ENCODE measurements at places on chromosomes 13 and 19.

DNA sequence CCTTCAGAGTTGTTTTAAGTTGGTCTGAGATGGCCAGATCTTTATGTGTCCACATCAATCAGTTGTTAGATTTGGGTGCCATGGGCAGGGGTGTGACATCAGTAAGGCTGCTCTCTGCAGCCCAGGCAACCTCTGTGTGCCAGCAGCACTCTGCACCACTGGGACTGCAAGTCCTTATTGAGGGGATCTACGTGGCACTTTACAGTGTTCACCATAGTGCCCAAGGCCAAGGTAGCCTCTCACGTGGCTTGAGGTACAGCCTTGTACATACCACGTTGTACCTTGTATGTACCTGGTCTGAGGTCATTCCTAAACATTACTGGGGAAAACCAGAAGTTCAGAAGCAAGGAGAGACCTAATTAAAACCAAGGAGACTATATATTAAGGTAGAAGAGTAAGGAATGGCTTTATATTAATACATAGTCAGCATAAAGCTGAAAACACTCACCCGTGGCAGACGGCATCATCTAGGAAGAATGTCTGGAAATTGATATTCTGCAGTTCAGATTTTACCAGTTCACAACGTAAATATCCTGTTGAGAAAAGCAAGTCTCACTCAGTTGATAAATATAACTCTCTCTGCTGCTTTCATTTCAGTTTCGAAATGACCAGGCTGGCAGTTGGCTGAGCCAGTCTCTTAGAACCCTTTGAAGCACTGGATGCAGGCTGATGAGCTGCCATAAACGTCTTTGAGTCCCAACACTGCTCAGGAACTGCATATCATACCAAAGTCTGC is 128.8 kb downstream of the ZDHHC20 start:
- no peak for DNase-seq

- no peak for DNase-seq
Measured at GRCh38 chr19:8611391-8611876, 919 bp upstream of the ADAMTS10 start.

- no peak for DNase-seq
Measured at GRCh38 chr13:98544104-98544710, 32.7 kb downstream of the STK24 start.

DNA sequence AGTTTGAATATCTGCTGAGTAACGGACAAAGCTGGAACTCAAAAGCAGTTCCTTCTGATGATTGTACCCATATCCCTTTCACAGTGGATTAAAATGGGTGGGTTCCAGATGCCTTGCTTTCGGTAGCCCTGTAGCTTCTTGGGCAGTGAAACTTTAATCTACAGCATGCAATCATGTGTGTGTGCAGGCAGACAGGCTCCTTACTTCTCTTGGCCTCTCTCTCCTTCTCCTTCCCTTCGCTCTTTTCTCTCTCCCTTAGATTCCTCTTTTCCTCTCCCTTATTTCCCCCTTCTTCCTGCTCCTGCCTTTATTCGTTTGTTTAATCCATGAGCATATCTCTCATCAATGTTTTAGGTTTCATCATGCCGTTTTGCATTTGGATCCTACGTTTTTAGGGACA is 8.1 kb downstream of the DGKH start:
- no peak for DNase-seq

GRCh38 chr19:6667114-6667627 is 2.8 kb downstream of the TNFSF14 start:
- no peak for DNase-seq

GRCh38 chr13:47829690-47830089 is 171.4 kb downstream of the SUCLA2 start:
- no peak for DNase-seq

DNA sequence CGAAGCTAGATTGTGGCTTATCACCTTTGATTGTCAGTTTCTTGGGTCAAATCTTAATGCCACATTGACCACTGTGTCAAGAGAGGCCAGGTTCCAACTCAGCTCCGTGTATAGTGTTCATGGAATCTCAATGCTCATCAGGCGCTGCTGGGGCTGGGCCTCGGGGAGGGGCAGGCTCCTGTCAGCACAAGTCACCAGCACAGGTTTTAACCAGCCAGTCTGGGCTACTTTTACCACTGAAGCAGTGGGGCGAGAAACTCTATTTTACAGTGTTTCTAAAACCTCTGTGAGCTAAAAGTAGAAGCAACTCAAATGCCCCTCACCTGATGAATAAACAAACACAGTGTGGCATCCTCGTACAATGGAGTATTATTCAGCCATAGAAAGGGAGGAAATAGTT is 118.7 kb upstream of the GJB6 start:
- DNase-seq, result no peak

GRCh38 chr19:29563486-29564101 is 37.8 kb downstream of the VSTM2B start:
- DNase-seq, result no peak

GRCh38 chr19:54682306-54682856 is 19.6 kb downstream of the LILRB4 start:
- DNase-seq, result no peak

DNA sequence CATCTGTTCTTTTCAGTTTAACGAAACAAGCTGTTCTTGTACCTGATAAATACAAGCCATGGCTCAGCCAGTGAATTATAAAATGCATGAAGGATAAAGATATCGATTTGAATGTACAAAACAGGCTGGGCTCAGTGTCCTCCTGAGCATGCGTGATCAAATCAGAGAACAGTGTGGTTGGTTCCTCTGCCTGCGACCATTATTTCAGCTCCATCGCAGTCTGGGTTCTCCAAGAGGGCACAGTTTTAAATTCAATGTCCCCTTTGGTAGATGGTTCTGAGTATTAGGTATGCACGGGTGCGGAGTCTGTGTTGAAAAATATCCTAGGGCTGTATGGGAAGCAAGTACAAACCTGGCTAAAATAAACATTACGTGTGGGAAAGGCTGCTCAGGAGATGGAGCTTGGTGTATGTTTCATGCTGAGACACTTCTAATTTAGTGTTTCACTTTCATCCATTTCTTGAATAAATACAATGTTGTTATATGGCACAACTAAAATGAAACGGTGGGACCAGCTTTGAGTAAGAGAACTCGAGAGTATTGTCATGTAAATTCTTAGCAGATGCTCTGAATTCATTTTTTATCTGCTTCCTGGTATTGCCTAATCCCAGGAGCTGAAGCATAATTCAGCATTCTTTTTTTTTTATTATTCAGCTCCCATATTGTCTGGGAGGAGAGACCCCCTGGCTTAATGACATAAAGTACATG is 458.7 kb downstream of the MYO16 start:
- DNase-seq, result no peak

- DNase-seq, result no peak
Measured at GRCh38 chr13:39895254-39895653, 239.8 kb downstream of the COG6 start.

GRCh38 chr19:47391510-47392223 is 27.7 kb downstream of the MEIS3 start:
- peak; percentile 75 for DNase-seq

DNA sequence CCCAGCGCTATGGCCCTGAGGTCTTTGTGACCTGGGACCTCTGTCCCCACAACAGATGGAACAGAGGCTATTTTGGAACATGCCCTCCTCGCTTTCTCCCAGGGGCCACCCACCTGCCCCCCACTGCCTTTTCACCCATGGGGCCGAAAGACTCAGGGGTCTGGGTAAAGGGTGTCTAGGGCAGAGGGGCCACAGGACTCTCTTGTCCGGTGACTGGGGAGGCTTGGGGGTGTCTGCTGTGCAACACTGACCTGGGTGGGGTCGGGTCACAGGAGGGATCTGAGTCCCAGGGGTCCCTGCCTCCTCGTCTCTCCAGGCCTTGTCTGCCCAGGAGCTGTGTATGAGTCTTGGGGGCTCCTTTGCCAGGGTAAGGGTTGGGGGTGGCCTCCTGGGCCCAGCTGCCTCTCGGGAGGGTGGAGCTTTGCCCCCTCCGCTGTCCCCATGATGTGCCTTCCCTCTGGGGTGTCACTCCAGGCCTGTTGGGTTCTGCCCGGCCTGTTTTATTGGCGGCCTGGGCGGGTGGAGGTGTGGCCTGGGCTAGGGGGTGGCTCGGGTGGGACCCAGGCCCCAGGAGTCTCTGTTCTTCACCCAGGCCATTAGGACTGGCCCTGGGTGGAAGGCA is 2.1 kb downstream of the ARID3A start:
- DNase-seq, result no peak

- no peak for DNase-seq
Measured at GRCh38 chr19:434152-434960, 25.4 kb upstream of the C2CD4C start.

GRCh38 chr19:49056101-49056901 is 1.2 kb downstream of the CGB7 start:
- DNase-seq, result peak; percentile 26

DNA sequence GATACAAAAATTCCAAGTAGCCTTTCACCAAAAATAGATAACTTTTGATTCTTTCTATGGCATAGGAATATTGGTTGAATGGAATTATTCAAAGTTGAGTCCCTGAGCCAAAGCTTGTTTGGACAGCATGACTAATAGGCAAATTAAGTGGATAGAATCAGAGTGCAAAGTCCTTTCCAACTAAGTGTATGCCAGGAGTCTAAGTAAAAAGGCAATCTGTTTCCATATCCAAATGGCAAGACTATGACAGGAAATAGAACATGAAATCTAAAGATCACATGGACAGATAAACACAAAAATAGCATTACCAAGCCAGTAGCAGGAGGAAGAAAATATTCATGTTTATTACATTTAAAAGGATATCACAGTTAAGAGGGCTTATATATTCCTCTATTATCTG is 804.6 kb downstream of the SLITRK6 start:
- DNase-seq, result no peak

GRCh38 chr19:1511318-1512317 is 1.2 kb downstream of the ADAMTSL5 start:
- no peak for DNase-seq

- DNase-seq, result no peak
Measured at GRCh38 chr13:42638101-42638500, 64.1 kb downstream of the TNFSF11 start.
